ENCODE measurements at places on chromosomes 1 and 21.
A peak's percentile ranks its signal among the peaks of the same experiment; 100 is the strongest.

- no peak for DNase-seq
Observed at GRCh38 chr1:187630653-187631380, 802.1 kb downstream of the PLA2G4A start.

DNA sequence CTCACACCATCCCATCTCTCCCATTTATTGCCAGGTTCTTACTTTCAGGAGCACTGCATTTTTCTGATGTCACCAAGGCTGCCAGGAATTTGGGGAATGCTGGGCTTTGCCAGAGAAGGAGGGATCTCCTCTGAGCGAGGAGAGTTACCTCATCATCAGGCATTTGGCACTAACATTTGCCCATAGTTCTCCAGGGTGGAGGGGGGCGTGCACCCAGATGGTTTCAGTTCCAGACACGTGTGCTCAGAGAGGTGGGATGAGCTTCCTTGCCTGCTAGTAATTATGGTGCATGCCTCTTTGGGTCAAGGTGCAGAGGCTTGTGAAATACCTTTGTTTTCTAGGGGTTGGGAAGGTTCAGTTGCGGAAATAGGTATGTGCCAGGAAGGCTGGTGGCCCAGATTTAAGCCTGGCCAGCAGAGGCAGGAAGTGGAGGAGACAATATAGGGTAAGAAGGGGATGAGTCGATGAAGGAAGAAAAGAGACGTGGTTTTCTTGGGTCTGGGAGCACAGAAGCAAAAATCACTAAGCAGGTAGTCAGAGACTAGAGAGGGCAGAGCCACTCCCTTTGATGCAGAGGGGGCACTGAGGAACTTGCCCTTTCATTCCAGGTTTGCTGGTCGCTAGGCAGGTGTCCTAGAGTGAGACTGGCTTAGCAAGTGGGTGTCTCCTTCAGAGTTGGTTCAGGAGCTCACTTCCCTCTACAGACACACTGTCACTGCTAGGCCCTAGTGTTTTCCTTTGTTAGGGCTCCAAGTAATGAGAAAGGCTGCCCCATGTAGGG lies 7.2 kb downstream of the TUFT1 start:
- DNase-seq: peak; percentile 50

DNA sequence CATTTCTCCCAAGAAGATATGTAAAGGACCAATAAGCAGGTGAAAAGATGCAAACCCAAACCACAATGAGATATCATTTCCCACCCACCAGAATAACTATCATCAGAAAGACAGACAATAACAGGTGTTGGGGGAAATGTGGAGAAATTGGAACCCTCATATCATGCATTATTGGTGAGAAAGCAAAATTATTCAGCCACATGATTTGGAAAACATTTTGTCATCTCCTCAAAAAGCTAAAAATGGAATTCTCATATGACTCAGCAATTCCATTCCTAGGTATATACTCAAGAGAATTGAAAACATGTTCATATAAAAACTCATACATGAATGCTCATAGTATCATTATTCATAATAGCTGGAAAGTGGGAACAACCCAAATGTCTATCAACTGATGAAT lies 25.1 kb upstream of the RNF186 start:
- DNase-seq: no peak

GRCh38 chr1:234963180-234963903 lies 165.3 kb downstream of the TOMM20 start:
- DNase-seq: no peak

- no peak for DNase-seq
Observed at GRCh38 chr1:12052997-12053686, 10.0 kb upstream of the TNFRSF8 start.
